ENCODE measurements at places on chromosomes 12 and 14. TPM values are rescaled to one million over a fixed set of nuclear protein-coding genes. Genes with fewer than 3 reads are reported as not detected.
A peak's percentile ranks its signal among the peaks of the same experiment; 100 is the strongest.

DNA sequence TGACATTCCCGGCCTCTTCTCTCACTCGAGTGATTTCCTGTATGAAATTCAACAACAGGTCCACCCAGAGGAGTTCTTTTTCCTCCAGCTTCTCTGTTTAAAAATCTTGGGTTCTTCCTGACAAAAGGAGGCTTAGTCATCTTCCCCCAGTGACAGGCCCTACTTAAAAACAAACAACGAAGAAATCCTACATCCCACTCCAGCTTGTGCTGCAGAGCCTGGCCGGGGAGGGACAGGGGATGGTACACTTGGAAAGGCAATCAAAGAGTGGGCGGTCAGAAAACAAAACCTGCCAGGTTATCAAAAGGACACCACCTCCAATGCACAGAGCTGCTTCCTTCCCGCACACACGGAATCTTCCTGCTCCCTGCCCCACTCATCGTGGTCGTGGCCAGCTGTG is 101.3 kb downstream of the CACNA1C start:
- no peak for DNase-seq

The SLCO1A2 gene
- 0.60 TPM for polyA plus RNA-seq

DNA sequence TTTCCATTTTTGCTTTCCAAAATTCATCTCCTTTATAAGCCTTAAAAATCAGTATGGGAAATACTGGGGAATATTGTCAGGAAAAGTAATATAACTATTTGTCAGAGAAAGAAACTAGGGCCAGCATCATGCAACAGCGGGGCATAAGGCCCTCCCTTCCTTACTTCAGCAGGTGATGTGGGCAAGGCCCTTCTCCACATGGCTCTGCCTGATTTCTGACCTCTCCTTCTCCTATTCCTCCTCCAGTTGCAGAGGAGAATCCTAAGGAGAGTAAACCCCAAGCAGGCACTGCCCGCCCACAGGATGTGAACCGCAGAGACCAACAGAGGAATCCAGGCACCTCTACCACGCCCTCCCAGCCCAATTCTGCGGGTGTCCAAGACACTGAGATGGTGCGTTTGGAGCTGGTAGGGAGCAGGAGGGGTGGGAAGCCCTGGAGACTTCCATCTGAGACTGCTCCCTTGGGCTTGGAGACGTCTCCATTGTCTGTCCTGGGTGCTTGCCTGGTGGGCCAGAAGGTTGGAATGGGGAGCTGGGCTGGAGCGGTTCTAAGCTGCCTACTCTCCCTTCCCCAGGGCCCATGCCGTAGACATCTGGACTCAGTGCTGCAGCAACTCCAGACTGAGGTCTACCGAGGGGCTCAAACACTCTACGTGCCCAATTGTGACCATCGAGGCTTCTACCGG is 2.7 kb upstream of the SOAT2 start:
- no peak for DNase-seq

The KIF26A gene
- polyA plus RNA-seq: 3.3 TPM

DNA sequence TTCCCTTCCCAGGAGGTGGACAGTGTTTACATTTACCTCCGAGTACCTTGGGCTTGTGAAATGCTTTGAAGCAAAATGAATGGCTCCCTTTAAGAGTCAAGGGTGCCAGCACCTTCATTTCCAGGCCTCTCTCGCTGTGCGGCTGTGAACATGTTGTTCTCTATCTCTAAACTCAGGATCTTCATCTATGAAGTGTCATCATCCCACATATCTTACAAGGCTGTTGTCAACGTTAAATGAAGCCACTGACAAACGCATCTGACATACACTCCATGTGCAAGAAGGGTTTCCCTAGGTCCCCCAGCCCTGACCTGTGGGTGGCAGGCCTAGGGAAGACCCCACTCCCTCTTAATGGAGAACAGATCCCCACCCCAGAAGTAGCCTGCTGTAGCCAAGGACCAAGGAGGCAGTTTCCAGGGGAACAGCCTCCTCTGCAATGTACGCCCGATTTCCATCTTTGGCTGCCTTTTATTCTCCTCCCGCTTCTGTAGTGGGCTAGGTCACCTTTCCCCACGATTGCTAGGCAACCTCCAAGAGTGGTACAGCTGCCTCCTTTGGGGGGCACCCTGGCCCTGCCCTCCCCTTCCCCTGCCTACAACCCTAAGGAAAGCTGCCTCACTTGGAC is 7.6 kb downstream of the ACTN1 start:
- DNase-seq: no peak

DNA sequence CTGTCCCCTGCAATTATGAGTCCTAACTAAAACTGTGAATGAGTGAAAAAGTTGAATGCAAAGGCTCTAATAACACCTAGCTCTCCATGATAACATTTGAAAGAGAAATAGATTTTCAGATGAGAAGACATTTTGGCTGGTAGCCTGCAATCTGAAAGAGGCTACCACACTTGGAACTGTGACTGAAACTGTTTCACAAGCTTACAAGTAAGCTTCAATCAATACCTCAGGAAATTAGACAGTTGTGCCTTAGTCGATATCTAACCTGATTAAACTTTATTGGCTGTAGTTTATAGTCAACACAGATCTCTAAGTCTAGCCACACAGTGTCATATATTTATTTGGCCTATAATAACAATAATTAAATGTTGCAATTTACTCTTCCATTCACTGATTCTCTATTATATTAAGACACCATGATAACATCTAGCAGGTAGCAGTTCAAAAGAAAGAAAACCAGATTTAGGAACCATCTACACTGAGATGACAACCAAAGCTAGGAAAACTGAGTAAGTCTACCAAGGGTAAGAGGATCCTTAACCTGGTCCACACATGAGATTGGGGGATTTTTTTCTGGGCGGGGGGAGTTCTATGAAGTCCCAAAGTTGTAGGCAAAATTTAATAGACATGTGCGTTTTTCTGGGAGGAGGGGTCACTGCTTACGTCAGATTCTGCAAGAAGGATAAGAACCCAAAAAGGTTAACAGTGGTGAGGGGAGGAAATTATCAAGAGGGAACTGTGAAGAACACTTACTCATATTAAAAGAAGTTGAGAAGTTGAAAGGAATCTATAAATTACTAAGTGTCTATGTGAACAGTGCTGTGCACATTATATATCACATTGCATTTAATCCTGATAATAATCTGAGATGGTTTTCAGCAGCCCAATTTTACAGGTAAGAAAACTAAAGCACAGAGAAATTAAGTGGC is 65.8 kb downstream of the NUMB start:
- DNase-seq: no peak

The IL26 gene
- polyA plus RNA-seq: not detected

- DNase-seq: no peak
Observed at GRCh38 chr14:90778571-90779255, 37.5 kb downstream of the TTC7B start.

DNA sequence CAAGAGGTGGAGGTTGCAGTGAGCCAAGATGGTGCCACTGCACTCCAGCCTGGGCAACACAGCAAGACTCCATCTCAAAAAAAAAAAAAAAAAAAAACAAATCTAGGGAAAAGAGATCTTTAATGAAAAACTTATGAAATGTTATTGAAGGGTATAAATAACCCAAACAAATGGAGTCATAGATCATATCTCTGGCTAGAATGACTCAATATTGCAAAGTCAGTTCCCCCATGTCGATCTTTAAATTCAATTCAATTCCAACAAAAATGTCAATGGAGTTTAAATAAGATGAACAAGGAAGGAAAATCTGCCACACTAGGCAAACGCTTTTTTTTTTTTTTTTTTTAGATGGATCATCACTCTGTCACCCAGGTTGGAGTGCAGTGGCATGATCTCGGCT is 78.7 kb downstream of the R3HDM2 start:
- DNase-seq: no peak

- no peak for DNase-seq
Observed at GRCh38 chr12:15966426-15966825, 55.3 kb downstream of the DERA start.

The KIF5A gene
- polyA plus RNA-seq: 1.1 TPM

The SYCP3 gene
- polyA plus RNA-seq: 0.21 TPM

DNA sequence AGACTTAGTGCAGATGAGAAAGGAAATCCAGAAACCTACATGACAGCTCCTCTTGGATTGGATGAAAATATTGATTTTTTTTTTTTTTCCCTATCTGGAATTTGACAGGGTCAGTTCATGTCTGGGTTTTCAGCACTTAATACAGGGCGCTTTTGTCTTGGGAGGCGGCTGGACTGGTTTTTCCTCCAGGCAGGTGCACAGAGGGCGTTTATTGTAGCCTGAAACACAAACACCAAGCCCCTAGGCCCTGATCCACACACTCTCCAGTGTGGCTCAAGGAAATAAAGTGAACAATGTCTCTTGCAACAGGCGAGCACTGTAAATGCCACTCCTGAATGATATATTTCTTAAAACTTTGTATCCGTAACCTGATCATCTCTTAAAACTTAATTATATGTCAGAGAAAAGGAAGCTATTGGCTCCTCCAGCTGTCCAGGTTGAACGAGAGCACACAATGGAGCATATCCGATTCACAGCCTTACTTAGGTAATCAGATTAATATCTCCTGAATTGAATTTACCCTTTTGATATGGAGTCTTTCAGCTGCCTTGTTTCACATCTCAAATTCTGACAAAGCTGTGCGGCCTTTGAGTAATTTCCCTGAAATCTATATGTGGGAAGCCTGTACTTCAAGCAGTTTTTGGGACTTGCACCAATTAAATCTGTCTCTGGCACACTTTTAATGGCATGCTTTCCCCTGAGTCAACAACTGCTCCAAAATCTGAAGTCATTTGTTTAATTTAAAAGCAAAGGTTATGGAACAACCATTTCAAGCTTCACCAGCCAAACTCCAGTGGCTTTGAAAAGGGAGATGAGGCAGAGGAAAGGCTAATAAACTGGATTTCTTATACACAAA is 485.7 kb downstream of the ZFP36L1 start:
- no peak for DNase-seq

The SLC5A8 gene
- 35.0 TPM for polyA plus RNA-seq

GRCh38 chr12:120361506-120362208 is 7.3 kb downstream of the MSI1 start:
- DNase-seq: peak; percentile 82

- DNase-seq: no peak
Observed at GRCh38 chr12:89075880-89076540, 276.3 kb downstream of the DUSP6 start.

- DNase-seq: no peak
Observed at GRCh38 chr14:95478309-95478708, 38.1 kb downstream of the SYNE3 start.

The GUCY2C gene
- polyA plus RNA-seq: 0.32 TPM

GRCh38 chr14:100223332-100224201 is 15.4 kb upstream of the YY1 start:
- no peak for DNase-seq

- no peak for DNase-seq
Observed at GRCh38 chr14:86997271-86997670, 995.7 kb downstream of the GALC start.

The KCNA5 gene
- polyA plus RNA-seq: 2.2 TPM

The KLRG1 gene
- polyA plus RNA-seq: 2.6 TPM

- peak; percentile 91 for DNase-seq
Observed at GRCh38 chr14:24366721-24367513, 1.1 kb upstream of the NFATC4 start.

The HOXC11 gene
- polyA plus RNA-seq: 3.5 TPM

DNA sequence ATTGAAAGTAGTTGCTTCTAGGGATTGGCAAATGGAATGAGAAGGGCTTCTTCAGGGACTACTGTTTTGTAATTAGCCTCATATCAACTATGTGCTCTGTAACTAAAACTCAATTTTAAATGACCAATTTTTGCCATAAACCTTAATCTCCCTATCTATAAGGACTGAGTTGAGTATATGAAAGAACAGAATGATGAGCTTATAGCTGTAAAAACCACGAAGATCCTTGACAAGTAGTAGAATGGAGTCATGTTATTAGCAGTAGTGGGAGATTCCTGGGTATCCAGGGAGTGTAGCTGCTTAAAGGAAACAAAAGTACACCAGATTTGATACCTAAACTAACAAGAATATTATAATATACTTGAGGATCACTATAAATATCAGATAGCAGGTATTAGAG is 28.0 kb downstream of the LGALS3 start:
- no peak for DNase-seq

DNA sequence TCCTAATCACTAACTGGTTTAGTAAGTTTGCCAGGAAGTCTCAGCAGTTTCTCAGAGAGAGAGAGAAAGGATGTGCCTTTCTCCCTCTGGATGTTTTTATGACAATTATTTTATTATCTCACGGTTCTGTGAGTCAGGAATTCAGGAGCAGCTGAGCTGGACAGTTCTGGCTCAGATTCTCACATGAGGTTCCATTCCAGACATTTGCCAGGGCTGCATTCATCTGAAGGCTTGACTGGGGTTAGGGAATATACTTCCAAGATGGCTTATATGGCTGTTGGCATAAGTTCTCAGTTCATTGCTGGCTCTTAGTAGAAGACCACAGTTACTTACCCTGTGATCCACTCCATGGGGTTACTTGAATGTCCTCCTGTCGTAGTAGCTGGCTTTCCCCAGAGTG is 101.2 kb upstream of the ATF7IP start:
- DNase-seq: no peak

DNA sequence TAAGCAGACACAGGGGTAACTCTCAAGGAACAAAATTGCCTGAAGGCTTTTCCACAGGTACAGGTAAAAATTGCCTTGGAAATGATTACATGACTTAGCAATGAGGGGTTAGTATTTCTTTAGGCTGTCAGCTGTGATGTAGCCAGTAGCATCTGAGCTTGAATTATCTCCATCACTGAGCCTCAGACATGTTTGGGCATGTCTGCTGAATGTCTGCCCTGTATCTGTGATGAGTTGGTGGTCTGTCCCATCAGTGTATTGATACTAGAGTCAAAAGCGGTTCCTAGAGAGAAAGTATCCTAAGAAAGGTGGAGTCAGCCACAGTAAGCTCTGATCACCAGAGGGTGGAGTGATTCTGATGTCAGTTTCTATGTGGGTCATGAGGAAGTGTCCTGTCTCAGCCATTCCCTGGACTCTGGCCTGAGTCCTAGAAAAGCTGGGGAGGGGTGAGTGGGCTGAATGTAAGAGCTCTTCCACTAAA is 16.3 kb downstream of the AKAP6 start:
- no peak for DNase-seq

DNA sequence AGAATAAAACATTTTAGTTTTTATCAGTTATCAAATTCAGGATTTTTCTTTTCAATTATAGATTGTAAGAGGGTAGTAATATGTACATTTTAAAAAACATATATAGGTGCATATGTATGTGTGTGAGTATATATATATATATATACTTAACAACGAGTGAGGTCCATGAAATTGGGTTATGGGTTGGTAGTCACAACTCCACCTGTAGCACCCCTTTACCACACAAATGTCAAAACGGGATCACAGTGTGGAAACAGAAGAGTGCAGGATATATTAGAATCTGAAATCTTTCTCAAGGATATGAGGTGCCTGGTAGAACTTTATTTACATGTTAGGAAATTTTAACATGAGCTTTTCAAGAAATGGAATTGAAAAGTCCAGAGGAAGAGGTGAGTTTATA is 31.3 kb downstream of the MIA2 start:
- no peak for DNase-seq

- no peak for DNase-seq
Observed at GRCh38 chr14:60250257-60251035, 1.4 kb downstream of the PPM1A start.

GRCh38 chr14:101834397-101834796 is 72.9 kb downstream of the PPP2R5C start:
- DNase-seq: no peak

GRCh38 chr14:95349241-95349640 is 29.5 kb upstream of the CLMN start:
- no peak for DNase-seq

The SYT1 gene
- polyA plus RNA-seq: 22.7 TPM

The C1QL4 gene
- polyA plus RNA-seq: 1.4 TPM

- no peak for DNase-seq
Observed at GRCh38 chr12:78143717-78144116, 313.0 kb downstream of the NAV3 start.

The ESRRB gene
- polyA plus RNA-seq: 7.3 TPM
